ENCODE measurements at places on chromosomes 5 and 9.

- DNase-seq: no peak
These were observed 131.4 kb upstream of the TRIM32 start for GRCh38 chr9:116555556-116556155.

DNA sequence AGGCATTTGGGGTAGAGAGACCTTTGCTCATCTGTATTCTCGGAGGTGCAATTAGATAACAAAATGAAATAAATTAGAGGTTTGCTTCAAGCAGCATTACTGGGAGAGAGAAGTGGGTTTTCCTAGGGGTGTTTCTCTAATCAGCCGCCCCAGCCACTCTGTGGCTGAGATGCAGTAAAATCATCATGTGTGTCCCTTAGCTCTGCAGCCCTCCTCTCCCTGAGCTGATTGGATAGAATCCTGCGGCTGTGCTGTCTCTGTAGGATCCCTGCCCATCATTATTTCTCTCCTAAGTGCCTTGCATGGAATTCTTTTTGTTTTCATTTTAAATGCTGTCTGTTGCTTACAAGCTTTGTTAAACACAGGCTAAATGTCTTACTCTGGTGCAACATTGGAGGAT is 171.4 kb downstream of the SH3GL2 start:
- DNase-seq: no peak

DNA sequence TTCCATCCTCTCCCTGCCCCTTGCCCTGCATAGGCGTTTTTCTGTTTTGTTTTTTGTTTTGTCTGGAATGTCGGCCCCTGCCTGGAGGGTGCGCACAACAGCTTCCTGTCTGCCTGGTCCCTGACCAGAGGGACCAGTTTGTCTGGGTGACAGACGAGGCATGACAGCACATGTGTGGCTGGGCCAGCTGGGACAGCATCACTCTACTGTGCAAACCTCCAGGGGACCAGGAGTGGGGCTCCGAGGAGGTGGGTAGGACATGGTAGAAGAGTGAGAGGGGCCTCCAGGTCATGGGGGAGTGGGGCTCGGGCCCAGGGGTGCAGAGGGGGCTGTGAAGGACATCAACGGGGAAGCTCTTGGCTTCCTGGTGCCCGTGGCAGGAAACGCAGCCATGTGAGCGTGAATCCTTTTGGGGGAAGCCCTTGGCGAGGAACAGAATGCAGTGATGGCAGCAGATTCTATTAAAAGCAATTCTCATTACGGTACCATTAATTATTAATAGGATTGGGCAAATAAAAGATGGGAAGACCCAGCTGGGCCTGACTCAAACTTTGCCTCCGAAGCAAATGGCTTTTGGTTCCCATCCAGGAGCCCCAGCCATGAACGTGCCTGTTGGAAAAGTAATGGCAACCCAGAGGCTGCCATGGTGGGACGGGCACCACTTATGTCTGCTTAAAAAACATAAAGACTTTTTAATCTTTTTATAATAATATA is 184.4 kb upstream of the IER5L start:
- DNase-seq: no peak

- DNase-seq: no peak
These were observed 215.8 kb downstream of the BRINP1 start for GRCh38 chr9:119153402-119153801.

DNA sequence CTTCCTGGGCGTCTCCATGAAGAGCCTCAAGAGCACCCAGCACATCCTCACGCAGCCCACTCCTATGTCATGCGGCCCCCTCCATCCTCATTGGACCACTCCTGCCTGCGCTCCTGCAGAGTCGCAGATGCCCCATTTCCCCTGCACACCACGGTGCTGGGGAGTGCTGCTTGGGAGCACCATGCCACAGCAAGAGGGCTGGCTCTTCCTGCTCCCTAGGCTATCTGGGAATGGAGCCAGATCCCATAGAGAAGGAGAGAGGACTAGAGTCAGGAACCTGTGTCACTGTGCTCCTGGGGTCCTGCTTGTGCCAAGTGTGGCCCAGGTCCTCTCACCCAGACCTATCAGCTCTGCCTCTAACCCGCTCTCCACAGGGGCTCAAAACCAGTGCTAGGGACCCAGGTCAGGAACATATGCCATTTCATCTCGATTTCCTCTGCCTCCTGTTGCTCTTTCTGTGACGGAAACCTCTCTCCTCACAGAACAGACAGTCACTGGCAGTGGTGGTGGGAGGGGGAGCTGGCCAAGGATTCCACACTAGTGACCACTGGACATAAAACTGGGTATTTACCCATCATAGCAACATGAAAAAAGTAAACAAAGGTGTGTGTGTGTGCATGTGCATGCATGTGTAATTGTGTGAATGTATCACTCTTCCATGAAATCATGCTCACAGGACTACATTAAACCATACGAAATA is 178.4 kb downstream of the TTLL11 start:
- DNase-seq: no peak

DNA sequence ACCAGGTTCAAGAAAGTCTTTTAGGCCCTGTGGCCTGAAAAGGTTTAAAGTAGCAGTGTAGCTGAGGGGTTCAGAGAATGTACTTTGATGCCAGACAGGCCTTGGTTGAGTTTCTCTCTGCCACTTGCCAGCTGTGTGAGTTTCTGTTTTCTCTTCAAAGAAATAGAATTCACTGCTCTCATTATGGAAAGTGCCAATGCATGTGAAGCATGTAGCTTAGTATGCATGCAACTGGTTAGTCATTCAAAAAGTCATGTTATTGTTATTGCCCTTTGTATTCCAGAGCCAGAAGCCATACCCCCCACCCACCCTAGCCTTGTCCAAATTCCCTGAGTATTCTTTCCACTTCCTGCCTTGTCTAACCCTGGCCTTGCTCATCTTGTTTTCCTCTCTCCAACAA is 101.7 kb downstream of the ADRB2 start:
- no peak for DNase-seq

- peak; percentile 50 for DNase-seq
These were observed at the start of gene PHF2 for GRCh38 chr9:93576258-93577077. Gene PHF2 (plus strand): TSS chr9:93576584. CDS start chr9:93576774, 190 bp downstream.

DNA sequence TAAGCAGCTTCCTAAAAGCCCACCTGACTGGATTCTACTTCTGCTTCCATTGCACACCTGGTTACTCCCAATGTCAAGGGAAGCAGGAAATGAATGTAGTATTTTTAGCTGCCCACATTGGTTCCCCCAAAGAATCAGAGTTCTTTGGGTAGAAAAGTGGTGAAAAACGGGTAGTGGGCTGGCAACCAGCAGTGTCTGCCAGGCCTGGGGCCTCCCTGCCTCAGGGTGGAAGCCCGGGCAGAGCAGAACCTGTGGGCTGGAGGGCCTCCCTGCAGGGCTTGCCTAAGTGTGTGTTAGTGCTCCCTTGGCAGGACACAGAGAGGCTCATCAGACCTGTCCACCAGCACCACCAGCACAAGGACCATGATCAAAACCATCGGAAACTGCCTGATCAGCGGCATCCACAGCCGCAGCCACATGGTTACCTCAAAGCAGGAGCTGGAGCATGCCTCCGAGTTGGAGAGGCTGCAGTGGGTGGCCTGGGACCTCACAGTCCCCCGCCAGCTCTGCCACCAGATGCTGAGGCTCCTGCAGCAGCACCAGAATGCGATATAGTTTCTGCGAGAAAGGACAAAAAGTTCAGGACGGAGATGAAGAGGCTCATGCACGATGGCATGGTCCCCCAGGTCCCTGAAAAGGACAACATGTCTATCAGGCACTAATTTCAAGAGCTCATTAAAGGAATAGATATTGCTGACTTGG is 72.2 kb downstream of the PTPDC1 start:
- no peak for DNase-seq

- no peak for DNase-seq
These were observed 14.6 kb upstream of the ARSI start for GRCh38 chr5:150317048-150318003.

GRCh38 chr5:92561411-92561959 is 1019.5 kb downstream of the NR2F1-AS1 start:
- no peak for DNase-seq

DNA sequence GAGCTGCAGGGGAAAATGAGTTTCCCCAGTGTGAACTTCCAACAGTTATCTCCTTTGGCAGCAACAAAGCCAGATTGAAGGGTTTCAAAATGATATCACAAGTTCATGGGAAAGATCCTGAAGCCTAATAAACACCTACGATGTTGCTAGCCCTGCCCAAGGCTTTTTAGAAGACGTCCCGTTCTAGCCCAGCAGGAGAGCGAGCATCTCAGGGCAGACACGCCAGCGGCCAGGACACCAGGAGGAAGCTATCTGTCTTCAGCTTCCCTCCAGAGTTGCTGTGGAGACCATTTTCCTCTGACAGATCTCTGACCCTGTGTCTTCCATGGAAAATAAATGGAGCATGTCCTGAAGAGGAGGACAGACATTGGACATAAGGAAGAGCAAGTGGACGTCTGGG is 98.4 kb downstream of the FBXO38 start:
- DNase-seq: no peak

DNA sequence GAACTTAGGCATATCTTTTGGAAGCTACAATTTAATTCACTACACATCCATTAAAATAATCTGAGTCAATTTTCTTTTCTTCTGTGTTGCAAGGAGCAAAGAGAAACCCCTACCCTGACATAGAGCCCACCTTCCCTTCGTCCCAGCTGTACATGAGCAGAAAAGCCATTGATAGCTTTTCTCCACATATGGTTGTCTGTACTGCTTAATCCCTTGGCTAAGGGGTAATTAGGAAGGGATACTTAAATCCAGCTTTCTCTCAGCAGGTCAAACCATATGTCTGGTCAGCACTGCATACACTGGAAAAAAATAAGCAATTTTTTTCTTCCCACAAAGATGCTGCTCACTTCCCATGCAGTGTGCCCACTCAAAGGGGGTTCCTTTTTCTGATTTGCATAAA is 94.7 kb upstream of the RAD23B start:
- no peak for DNase-seq

GRCh38 chr9:133685653-133686609 is 49.8 kb downstream of the DBH start:
- no peak for DNase-seq

DNA sequence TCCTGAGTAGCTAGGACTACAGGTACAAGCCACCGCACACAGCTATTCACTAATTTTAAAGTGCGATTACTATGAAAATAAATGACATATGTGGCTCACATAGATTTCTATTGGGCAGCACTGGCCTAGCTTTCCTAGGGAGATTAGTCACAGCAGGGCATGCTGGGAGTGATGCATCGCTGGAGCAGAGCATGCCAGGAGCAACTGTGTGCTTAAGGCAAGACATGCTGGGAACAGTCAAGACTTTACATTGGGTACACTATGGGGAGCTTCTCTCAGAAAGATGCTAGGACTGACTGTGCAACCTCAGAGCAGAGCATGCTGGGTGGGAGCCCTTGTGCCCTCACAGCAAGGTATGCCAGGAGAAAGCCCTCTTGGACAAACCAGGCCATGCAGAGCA is 9.3 kb downstream of the ST6GALNAC6 start:
- no peak for DNase-seq

DNA sequence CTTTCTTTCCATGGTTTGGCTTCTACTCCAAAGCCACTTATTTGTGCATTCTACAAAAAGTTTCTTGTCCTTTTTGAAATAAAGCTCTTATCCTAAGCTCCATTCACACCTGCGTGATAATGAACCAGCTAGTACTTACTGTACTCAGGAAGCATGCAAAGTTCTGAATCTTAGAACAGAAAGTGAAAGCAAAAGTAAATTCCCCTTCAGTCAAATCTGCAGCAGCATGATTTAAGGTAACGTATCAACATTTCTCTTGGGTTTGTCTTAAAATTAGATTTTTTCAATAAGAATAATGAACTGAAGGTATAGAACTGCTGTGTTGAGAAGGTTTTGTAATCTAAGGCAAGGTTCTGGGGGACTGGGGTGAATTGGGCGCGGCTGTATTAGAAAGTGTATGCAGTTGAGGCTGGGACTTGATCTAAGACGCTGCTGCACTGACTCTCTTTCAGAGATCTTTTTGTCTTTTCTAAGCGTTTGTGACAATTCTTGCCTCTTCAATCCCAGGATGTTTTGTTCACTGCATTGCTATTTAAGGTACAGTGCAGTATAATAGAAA is at the start of gene ERAP2:
Gene ERAP2, plus strand, starts transcription at position 209 of the 559 bp plus-strand sequence. CDS start 3,186 bp downstream, outside the sequence.
- no peak for DNase-seq

GRCh38 chr5:102719886-102720285 is 35.2 kb upstream of the PAM start:
- no peak for DNase-seq

DNA sequence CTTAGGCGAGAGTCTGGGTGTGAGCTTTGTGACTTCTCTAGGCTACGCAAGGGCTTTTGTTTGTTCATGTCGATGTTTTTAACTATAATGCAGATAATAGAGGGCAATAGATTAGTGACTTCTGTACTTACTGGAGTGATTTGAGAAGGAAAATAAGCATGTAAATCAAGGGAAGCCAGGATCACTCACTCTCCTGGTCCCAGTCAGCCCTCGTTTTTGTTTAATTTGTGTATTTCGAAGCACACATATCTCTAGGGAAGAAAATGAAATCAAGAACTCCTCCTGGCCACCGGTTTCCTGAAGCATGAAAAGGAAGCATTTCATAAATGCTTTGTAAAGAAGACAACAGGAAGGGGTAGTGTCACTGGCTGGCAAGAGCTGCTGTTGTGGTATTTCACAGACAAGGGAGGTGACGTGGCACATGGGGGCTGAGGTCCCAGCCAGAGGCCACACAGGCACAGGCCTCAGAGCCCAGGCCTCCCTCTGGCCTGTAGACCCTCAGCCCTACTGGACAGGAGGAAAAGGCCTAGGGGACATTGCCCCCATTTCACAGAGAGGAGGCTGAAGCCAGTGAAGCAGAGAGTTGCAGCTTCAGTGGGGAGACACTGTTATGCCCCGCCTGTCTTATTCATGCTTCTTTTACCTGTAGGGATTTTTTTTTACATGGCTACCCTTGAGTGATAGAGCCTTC is 34.1 kb downstream of the IRF1 start:
- DNase-seq: no peak

- DNase-seq: no peak
These were observed 30.4 kb upstream of the TRIM14 start for GRCh38 chr9:98149422-98149821.

DNA sequence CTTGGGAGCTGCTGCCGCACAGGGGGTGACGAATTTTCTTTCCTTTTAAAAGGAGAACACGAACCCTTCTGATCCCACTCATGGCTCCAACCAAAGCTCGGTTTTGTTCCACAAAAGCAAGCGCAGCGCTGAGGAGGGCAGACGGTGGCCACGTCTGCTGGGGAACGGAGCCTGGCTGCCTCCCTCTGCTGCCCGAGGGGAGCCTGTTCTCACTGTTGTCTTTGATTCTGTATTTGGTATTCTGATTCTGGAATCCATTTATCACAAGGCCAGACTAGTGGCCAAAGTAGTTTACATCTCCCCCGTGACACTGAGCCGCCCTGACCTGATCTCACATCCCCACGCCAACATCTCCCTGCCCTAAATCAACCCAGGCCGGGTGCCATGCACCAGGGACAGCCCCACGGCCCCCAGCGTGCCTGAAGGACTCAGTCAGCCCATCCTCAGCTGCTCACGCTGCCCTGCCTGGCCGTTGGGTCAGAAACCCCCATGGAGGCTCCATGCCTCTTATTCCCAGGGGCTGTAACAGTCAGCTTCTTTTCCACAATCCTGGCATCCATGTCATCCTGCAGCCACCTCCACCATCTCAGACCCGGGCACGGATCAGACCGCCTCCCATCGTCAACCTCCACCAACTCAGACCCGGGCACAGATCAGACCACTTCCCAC is 6.7 kb upstream of the NSMF start:
- no peak for DNase-seq

Measured in activated CD4-positive, CD25-positive, alpha-beta regulatory T cell treated with anti-CD3 and anti-CD28 coated beads, Interleukin-2, amount 50 U/mL, for 72 hours (primary cell).